Stimulated activated CD4-positive, alpha-beta T cell treated with anti-CD3 and anti-CD28 coated beads, Interleukin-12 subunit alpha, Interleukin-12 subunit beta, amount 100 ng/mL, for 4 hours (primary cell): ENCODE measurements at places on chromosomes 16 and 17.

- no peak for DNase-seq
Measured at GRCh38 chr16:6913566-6913965, 419.1 kb upstream of the RBFOX1 start.

DNA sequence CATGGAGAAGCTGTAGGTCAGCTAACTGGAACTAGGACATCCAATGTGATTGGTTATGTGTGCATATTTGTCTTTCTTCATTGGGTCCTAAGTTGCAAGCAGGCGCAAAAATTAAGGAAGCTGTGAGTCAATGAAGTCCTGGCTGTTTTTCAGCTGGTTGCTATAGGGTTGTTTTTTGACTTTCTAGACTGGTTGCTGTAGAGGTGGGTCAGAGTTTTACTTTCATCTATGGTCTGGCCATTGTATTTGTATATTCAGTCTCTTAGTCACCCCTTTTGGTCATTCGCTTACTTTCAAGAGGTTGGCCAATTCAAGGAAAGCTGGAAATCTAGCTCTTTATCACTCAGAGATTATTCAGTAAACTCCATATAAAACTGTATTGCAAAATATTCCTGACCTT, 62.0 kb upstream of the AMZ2 start:
- no peak for DNase-seq

- DNase-seq: no peak
Measured at GRCh38 chr16:12480286-12480685, 323.4 kb downstream of the CPPED1 start.

GRCh38 chr17:64689106-64689505, 27.0 kb upstream of the SMURF2 start:
- no peak for DNase-seq

- no peak for DNase-seq
Measured at GRCh38 chr17:8310601-8311123, 621 bp downstream of the ARHGEF15 start.

- DNase-seq: no peak
Measured at GRCh38 chr16:81591545-81591870, 146.9 kb downstream of the CMIP start.

GRCh38 chr17:18020971-18021370, 18.0 kb downstream of the ATPAF2 start:
- DNase-seq: no peak

DNA sequence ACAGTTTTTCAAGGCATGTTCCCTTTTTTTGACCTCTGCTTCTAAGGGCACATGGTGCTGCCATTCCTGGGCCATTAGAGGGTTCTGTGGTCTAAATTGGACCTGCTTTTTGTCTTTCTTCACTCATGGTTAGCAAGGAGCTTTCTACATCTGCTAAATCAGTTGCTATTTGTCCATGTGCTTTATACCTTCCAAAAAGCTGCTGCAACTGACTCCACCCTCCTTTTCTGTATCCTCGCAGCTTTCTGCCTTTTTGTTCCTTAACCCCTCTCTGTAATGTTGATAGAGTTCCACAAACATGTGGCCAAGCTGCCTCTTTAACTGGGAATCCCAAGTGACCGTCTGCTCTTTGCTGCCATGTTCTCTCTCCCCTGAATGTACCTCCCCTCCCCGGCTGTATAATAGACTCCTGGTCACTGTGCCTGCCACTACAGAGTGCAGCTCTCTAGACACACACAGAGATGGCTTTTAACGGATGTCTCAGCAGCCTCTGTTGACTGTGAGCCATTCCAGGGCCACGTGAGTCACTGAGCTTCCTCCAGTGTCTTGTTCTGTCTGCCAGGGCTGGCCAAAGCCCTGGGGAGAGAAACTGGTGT, 57.4 kb upstream of the TEKT3 start:
- no peak for DNase-seq

GRCh38 chr17:1912146-1912545, 82.3 kb downstream of the RPA1 start:
- no peak for DNase-seq

- DNase-seq: no peak
Measured at GRCh38 chr16:89142474-89143195, 28.9 kb upstream of the CDH15 start.

- DNase-seq: peak; percentile 62
Measured at GRCh38 chr16:80569440-80570105, 28.8 kb downstream of the DYNLRB2 start.

GRCh38 chr16:84371553-84371865, 3.2 kb downstream of the ATP2C2 start:
- no peak for DNase-seq

- no peak for DNase-seq
Measured at GRCh38 chr16:27377666-27378485, 24.1 kb upstream of the IL21R start.

- no peak for DNase-seq
Measured at GRCh38 chr17:37839196-37839978, 84.8 kb upstream of the TBC1D3K start.

GRCh38 chr17:29616300-29617048, 6.2 kb downstream of the CORO6 start:
- DNase-seq: no peak

GRCh38 chr17:36212966-36213365, 2.1 kb downstream of the CCL4L2 start:
- DNase-seq: no peak

GRCh38 chr17:57463103-57463885, 207.0 kb downstream of the MSI2 start:
- peak; percentile 75 for DNase-seq

DNA sequence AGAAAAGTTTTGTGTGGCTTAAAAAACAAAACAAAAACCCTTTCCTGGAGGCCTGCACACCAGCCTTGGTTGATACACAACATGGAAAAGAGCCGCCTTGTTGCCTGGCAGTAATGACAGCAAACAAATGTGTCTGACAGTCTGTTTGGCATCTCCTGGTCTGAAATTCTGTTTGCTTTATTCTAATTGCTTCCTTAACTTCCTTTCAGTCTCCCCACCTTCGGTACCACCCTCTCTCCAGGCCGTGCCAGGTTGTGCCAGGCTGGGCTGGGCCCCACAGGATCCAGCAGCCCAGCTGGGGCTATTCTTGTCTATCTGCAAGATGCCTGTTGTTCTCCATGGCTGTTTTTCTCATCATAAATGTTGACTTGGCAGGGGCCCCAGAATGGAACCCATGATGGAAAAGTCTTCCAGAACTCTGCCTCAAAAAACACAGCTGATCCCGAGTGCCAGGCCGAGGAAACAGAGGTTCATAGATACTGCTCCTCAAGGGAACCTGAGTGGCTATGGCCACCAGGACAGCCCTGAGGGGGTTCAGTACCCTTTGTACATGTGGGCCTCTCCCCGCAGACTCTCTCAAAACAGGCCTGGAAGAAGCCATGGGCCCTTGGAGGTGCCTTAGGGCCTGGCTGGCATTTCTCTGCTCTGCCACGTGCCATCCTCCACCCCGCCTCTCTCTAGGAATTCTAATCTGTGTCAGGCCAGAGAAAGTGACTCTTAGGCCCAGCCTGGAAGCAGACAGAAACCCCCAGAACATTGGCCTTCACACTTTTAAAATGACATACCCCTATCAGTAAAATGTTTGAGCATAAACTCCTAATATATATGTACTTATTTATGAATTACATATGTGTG, 50.5 kb downstream of the YPEL2 start:
- no peak for DNase-seq

GRCh38 chr17:4968486-4969046, 949 bp upstream of the SPAG7 start:
- DNase-seq: peak; percentile 43

- peak; percentile 32 for DNase-seq
Measured at GRCh38 chr17:4939546-4939795, 375 bp downstream of the SLC25A11 start.
